Stimulated activated CD4-positive, alpha-beta T cell treated with anti-CD3 and anti-CD28 coated beads, Interleukin-15, amount 100 ng/mL, for 24 hours (primary cell): ENCODE measurements at places on chromosomes 12 and 14.

GRCh38 chr12:93184672-93185368 lies 192.9 kb upstream of the NUDT4 start:
- peak; percentile 2 for DNase-seq

GRCh38 chr12:105443802-105444652 lies 113.5 kb downstream of the C12orf75 start:
- no peak for DNase-seq

DNA sequence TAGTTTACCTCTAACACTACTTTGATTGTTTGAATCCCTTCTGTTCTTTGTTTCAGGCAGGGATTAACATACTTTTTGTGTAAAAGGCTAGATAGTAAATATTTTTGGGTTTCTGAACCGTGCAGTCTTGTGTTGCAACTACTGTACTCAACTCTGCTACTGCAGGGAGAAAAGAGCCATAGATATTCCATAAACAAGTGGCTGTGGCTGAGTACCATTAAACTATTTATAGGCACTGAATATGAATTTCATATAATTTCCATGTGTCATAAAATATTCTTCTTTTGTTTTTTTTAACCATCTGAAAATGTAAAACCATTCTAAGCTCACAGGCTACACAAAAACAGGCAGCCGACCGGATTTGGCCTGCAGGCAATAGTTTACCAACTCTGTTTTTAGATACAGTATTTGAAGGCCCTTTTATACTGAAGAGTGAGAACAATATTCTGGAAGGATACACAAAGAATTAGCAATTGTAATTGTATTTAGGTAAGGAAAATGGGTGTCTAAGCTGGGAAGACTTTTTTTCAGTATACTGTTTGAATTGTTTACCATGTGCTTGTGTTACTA lies 15.7 kb downstream of the NR1H4 start:
- DNase-seq: no peak

GRCh38 chr14:79334272-79334671 lies 877.0 kb downstream of the DIO2 start:
- no peak for DNase-seq

DNA sequence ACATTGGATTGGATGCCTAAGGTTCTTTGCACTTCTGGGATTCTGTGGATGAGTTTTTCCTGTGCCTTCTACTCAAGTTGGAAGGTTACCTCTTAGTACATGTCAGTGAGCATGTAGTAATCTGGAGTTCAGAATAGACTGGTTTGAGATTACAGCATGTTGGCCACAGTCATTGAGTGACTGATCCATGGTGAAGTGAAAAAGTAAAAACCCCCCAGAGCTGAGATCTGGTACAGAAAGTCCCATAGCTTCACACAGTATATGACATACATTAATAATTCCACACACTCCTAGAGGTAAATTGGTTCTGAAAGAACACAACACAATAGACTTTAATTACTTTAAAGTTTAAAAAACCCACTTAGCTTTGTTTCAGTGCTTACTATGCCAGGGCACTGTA lies 11.9 kb upstream of the CCND2 start:
- no peak for DNase-seq

GRCh38 chr14:22276913-22277816 lies 311.9 kb downstream of the DAD1 start:
- no peak for DNase-seq

- DNase-seq: no peak
Observed at GRCh38 chr12:76947304-76947703, 68.5 kb upstream of the CSRP2 start.

DNA sequence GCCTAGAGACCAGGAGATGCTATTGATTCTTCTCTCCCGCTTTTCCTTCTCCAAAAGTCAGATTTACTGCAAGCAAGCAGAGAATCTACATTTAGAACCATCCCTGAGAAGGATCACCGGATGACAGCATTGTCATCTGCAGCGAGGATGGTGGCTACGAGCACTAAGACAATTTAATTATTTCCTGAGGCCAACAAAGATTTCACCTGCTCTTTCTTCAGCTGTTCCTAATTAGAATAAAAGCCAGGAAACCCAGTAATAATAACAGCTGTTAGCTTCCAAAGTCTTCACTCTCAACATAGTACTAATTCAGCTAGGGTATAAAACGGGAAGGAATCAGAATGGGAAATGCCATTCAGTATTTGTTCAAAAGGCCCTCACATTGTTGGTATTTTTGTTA lies 53.3 kb downstream of the TMTC1 start:
- no peak for DNase-seq

GRCh38 chr12:98343002-98343567 lies 172.3 kb upstream of the TMPO start:
- DNase-seq: no peak

- no peak for DNase-seq
Observed at GRCh38 chr14:103499709-103500108, 22.9 kb downstream of the CKB start.

DNA sequence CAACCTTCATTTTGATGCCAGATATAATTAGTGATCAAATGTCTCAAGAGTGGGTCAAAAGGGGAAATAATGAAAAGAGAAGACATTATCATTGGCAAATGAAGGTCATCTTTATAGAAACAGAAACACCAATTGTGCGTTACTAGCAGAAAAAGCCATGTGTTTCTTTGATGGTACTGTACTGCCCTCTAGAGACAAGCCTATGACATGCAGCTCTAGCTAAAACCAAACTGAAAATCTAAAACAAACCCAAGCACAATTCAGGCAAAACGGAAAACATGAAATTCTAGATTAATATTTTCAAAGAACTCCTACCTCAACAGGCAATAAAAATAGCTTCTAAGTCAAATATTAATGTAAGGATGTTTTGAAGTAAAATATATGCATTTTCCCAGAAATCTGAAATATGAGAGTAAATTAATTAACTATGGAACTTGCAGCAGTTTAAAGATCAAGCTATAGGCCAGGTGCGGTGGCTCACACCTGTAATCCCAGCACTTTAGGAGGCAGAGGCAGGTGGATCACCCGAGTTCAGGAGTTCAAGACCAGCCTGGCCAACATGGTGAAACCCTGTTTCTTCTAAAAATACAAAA lies 115.4 kb downstream of the KLHL28 start:
- DNase-seq: no peak

GRCh38 chr14:34722723-34723545 lies 8.5 kb upstream of the CFL2 start:
- DNase-seq: peak; percentile 45

- no peak for DNase-seq
Observed at GRCh38 chr14:90545966-90546751, 149.3 kb downstream of the CALM1 start.

GRCh38 chr14:45270031-45270430 lies 17.0 kb upstream of the MIS18BP1 start:
- no peak for DNase-seq

- no peak for DNase-seq
Observed at GRCh38 chr12:7269273-7269672, 34.6 kb upstream of the ACSM4 start.

GRCh38 chr12:96073346-96074330 lies 38.3 kb upstream of the LTA4H start:
- no peak for DNase-seq

DNA sequence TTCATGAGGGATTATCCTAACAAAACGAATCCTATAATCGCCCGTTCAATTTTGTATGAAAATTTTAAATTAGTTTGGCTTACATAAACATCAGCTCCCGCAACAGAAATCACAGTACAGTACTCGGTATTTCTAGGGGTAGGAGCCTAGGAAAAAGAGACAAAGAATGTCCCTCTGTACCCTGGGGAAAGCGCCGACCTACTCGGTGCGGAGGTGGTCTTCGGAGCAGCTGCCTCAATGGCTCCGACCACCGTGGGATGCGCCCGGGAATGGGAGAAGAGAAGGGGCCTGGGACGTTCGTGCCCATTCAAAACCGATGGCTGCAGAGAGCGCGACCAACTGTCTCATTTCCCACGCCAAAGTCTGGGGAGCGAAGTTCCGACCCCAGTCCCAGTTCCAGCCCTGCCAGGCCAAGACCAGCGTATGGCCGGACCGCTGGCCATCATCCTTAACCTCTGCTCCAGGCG lies 618 bp downstream of the GNPNAT1 start:
- no peak for DNase-seq

- no peak for DNase-seq
Observed at GRCh38 chr12:26047401-26048226, 77.2 kb downstream of the BHLHE41 start.

GRCh38 chr12:124480469-124481256 lies 86.7 kb downstream of the NCOR2 start:
- peak; percentile 70 for DNase-seq

DNA sequence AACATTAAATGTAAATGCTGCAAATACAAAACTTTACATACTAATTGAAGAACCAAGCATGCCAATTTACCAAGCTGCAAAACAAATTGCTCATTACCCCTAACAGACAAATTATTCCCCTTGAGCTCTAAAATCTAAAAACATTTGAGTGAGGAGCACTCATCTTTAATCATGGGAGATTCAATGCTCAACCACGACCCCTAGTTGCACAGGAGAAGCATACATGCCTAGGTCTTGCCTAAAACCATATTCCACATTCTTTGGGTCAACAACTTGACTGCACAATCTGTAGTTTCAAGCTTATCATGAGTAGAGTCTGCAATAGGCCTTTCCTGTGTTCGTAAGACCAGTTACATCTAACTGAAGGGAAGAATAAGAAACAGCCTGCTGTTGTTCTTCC lies 69.7 kb downstream of the MGAT4C start:
- no peak for DNase-seq

DNA sequence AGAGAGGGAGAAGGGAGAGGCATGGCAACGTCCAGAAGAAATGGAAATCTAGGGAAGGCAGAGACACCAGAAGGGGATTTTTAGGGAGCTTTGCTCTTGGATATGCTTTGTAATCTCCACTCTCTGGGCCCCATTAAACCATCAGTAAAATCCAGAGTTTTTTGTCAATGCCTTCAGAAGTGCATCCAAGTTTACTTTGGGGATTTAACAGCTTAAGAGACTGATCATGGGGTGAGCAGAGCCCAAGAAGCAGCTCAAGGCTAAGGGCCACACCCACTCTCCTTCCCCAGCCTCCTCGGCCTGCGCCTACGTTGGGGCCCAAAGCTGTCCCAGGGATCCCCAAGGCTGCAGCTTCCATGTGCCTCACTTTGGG lies 37.4 kb upstream of the WSCD2 start:
- DNase-seq: no peak

- no peak for DNase-seq
Observed at GRCh38 chr14:100841066-100841760, 15.3 kb downstream of the MEG3 start.

DNA sequence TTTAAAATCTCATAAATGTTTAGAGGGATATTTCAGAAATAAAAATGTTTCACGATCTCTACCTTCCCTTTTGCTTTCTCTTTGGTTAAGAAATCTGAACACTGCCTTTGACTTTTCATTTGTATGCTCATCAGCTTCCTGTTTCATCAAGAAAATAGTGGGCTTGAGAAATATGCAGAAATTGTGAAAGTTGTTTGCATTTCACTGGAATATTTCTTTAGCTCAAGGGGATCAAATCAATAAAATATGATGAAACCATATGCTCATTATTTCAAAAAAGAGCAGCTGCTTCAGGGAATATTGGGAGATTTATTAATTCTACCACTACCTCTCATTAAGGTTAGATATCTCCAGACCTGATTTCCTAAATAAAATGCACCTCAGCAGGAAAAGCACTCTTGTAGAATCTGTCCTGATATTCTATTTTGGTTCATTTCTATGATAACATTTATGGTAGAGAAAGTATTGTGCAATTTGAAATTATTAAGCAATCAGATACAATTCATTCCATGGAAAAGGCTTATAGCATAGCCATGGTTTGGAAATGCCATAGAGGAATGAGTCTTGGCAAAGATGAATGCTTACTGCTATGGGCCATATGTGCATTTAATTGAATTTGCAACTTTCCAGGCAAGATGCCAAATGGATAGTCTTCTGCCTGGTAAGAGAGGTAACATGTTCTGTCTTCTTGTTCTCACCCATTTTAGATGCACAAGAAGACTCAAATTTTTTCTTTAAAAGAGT lies 212.6 kb upstream of the SLC16A7 start:
- no peak for DNase-seq

GRCh38 chr14:35410858-35411257 lies 6.3 kb upstream of the NFKBIA start:
- DNase-seq: no peak

- peak; percentile 84 for DNase-seq
Observed at GRCh38 chr14:74712499-74713394, at the start of the genes AREL1 and FCF1. Gene AREL1, minus strand, starts transcription at chr14:74713080. Its CDS starts 27,465 bp downstream, at chr14:74685615. Gene FCF1, plus strand, starts transcription at chr14:74713144. Its CDS starts 54 bp downstream, at chr14:74713198.

DNA sequence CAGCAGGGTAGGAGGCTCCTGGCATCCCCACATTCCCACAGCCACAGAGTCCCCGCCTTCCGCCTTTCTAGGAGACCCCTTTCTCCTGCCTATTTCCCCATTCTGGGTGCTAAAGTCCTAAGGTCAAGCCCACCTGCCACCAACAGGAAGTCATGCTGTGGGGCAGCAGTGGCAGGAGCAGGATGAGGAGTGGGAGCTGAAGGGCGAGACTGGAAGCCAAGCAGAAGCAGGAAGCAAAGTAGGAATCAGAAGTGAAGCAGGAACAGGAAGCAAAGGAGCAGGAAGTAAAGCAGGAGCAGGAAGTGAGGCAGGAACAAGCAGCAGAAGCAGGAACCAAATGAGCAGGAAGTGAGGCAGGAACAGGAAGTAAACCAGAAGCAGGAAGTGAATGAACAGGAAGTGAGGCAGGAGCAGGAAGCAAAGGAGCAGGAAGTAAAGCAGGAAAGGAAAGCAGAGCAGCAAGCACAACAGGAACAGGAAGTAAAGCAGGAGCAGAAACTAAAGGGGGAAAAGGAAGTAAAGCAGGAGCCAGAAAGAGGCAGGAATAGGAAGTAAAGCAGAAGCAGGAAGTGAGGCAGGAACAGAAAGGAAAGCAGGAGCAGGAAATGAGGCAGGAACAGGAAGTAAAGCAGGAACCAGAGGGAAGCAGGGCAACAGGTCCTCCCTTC lies 38.3 kb upstream of the RIMBP2 start:
- DNase-seq: no peak

DNA sequence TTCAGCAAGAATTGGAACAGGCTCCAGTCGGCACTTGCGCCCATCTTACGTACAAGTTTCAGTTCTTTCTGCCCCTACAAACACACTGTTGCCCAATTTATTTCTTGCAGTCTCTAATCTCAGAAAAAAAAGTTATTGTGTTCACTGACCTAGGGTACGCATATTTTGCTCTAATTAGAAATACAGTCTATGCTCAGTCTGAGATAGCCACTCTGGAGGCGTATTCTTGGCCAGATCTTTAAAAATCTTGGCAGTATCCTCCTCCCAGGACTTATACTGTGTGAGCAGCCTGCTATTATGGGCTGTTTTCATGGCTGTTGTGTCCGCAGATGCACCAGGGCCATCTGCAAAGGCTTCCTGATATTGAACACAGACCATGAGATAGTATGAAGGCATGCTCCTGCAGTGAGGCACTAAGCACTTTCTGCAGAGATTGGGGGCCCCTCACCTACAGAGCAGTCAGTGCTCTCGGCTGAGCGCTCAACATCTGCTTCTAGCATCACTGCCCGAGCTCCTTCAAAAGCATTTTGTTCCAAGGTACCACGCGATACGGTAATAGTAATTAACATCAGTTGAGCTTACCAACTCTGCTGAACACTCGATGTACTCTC lies 57.9 kb downstream of the PPM1H start:
- no peak for DNase-seq
